ENCODE measurements at places on chromosomes 2 and 18. TPM values are rescaled to one million over a fixed set of nuclear protein-coding genes. Genes with fewer than 3 reads are reported as not detected.
A peak's percentile ranks its signal among the peaks of the same experiment; 100 is the strongest.

DNA sequence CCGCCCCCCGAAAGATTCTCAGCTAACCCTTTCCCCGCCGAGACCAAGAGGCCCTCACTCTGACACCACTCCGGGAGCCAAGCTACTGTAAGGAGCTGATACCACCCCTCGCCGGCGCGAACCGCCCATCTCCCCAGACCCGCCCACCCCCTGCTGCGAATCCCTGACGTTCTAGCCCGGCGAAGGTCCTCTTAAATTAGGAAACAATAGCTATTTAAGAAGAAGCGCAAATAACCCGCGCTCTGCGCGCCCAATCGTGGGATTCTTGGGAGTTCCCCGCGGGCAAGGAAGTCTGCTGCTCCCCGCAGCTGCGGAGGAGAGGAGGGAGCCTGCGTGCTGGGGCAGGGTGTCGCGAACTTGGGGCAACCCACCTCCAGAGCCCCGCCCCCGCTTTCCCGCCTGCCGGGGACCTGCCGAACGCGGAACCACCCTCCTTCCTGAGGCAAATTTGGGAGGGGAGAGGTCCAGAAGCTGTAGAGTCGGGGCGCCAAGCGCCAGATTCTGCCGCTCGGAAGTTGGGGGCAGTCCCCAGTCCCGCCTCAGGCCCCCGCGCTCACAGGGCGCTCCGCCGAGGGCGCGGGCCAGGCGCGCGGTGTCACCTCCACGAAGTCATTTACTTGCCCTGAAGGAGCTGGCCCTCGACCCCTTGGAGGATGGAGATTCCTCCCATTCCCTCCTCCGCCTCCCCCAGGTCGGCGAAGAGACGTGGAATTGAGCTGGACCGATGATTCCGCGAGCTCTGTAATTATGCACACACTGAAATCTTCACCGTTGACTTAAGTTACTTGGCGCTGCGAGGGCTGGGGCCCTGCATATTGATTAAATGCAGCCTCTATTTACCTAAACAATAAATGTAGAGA lies 8.4 kb upstream of the SP9 start:
- H3K27ac ChIP-seq, result peak overlapping the region; percentile 80
- DNase-seq, result peak; percentile 49

The DNAJC5G gene
- total RNA-seq, result 0.18 TPM

GRCh38 chr2:109128616-109129355 lies at the start of gene SH3RF3:
Gene SH3RF3, plus strand, starts transcription at chr2:109129205.
- no peak within 1 kb of the TSS for H3K27ac ChIP-seq
- H3K4me3 ChIP-seq, result peak within 1 kb of the TSS; percentile 73
- peaks cover 4% of the 10 kb centered on the region for H3K4me1 ChIP-seq
- peaks cover 64% of the 10 kb centered on the region for H3K27me3 ChIP-seq
- no peaks in the 10 kb centered on the region for H3K36me3 ChIP-seq

The POTEI gene
- total RNA-seq, result 7.0 TPM

All from mesothelial cell of epicardium (in vitro differentiated cells).